Pericardium fibroblast (primary cell): ENCODE measurements at places on chromosomes 5 and 9. TPM values are rescaled to one million over a fixed set of nuclear protein-coding genes. Genes with fewer than 3 reads are reported as not detected.

Gene SUSD3
- 3.7 and 8.6 TPM in 2 replicates for total RNA-seq

Gene TEK
- 5.1 and 14.2 TPM in 2 replicates for total RNA-seq

Gene SERF1A
- 5.8 and 8.5 TPM in 2 replicates for total RNA-seq

Gene CAVIN4
- total RNA-seq = 0.12 and 1.2 TPM in 2 replicates

Gene CFAP90
- total RNA-seq = not detected in 2 replicates

Gene ADGRV1
- not detected in 2 replicates for total RNA-seq
